ENCODE measurements at places on chromosomes 2 and 18.

DNA sequence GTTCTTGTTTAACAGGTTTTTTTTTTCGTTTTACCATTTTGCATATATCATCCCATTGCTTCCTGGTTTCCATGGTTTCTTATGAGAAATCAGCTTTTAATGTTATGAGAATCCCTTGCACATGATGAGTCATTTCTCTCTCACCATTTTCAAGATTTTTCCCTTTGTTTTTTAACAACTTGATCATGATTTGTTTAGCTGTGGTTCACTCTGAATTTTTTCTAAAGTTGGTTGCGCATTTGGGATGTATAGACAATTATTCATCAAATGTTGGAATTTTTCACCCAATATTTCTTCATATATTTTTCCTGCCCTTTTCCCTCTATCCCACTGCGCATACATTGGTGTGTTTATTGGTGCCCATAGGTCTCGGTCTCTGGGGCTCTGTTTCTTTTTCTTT is 42.4 kb upstream of the BIN1 start:
- DNase-seq: no peak

GRCh38 chr2:111134055-111134454 is 13.3 kb downstream of the BCL2L11 start:
- DNase-seq: no peak

- peak; percentile 45 for DNase-seq
Observed at GRCh38 chr2:60555066-60555782, 1.8 kb upstream of the BCL11A start.

GRCh38 chr2:66574701-66575624 is 140.0 kb downstream of the MEIS1 start:
- peak; percentile 40 for DNase-seq

- peak; percentile 11 for DNase-seq
Observed at GRCh38 chr2:138994502-138994901, 214.3 kb upstream of the NXPH2 start.

GRCh38 chr2:215900203-215900611 is 113.1 kb downstream of the MREG start:
- DNase-seq: no peak

DNA sequence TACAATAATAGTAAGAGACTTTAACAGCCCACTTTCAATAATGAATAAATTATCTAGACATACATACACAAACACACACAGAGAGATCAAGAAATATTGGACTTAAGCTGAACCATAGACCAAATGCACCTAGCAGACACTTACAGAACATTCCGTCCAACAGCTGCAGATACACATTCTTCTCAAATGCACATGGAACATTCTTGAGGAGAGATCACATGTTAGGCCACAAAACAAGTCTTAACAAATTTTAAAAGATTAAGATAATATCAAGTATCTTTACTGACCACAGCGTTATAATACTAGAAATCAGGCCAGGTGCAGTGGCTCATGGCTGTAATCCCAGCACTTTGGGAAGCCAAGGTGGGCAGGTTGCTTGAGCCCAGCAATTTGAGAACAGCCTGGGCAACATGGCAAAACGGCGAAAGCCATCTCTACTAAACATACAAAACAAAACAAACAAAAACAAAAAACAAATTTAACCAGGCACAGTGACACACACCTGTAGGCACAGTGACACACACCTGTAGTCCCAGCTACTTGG is 7.4 kb downstream of the CERKL start:
- no peak for DNase-seq

DNA sequence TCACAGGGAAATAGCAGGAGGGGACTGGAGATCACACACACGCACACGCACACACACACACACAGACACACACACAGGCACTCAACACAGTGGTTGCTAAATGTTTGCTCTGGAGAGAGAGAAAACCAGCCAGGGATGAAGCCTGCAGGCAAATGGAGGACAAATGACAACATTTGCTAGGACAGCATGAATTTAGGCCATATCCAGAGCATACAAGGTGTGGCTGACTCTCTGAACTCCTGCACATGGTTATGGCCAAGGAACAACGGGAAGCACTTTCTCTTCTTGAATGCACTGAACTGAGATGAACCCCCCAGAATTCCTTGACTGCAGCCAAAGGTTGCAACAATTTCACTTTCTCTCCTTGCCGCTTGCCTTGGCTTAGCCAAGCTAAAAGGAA is 230.0 kb upstream of the RASGRP3 start:
- DNase-seq: no peak

DNA sequence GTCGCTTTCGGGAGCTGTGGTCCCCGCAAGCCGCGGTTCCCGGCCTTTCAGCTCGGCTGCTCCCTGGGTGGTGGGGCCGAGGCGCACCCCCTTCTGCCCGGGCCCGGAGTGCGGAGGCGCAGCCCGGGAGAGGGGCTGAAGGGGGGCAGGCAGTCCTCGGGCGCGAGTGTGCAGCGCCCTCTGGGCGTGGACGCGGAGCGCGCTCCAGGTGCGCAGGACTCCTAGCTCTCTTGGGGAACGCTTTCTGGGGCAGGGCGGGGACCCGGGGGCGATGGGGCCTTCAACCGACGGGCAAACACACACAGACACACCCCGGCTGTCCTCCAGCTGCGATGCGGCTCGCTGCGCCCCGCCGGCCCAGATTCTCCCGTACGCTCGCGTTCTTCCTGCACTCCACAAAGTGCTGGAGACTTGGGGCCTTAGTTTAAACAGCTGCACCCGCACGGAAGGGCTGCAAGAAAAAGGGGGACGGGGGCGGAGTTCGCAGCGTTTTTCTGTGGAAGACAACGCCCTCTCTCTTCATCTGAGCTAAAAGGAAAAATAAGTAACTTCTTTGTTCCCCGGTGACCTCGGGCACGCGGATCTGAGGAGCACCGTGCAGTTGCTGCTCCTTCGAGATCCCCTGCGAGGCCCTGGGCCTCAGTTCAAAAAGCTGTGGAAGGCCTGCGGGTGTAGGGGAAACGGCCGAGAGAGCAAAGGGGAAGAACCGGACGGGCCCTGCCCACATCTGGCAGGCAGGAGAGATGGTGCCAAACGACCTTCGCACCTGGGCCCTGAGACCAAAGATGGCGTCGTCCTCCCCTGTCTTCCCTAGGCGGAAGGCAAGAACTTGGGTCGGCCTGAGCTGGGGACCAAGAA is 593 bp upstream of the SDC1 start:
- DNase-seq: no peak

- no peak for DNase-seq
Observed at GRCh38 chr2:3659447-3660432, 1.7 kb downstream of the ALLC start.

DNA sequence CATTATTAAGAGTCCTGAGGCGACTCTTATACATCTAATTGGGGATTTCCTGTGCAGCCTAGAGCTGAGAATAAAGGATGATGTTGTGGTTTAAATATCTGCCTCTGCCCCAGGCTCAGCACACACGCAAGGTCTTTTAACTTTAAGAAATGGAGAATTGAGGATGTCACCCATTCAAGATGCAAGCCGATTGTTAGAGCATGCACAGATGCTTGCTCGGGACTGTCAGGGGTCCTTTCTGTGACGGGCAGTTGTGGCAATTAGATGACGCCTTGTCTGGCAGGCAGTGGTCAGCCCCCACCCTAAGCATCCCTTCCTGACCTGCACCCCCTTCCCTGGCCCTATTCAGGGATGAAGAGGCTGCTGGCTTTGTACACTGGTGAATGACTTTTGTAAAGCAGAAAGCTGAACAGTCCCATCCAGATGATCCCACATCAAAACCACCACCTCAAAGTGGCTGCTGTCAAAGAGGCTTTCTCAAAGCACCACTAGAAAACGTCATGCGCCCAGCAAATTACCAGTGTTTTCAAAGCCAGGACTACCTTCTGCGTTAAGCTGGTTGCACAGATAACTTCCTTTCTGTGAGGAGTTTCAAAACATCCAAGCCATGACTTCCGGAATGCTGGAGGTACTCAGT is 23.7 kb downstream of the FAM178B start:
- DNase-seq: no peak

GRCh38 chr2:227655454-227655853 is 11.2 kb upstream of the SCYGR5 start:
- no peak for DNase-seq

DNA sequence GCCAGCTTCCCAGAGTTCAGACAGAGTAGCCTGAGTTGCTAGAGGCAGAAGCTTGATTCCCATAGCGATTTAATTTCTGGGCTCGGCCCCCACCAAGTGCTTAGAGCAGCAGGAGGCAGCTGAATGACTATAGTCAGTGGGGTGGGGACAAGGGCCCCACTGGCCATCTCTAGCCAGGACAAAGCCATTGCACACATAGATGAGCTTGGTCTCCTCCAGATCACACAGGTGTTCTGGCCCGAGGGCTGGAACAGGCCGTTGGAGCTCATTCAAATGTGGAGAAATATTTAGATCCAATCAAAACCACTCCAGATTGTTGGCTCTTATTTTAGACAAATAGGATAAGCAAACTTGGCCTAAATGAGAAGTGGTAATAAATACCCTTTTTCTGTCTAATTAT is 287.3 kb upstream of the NCKAP5 start:
- no peak for DNase-seq

DNA sequence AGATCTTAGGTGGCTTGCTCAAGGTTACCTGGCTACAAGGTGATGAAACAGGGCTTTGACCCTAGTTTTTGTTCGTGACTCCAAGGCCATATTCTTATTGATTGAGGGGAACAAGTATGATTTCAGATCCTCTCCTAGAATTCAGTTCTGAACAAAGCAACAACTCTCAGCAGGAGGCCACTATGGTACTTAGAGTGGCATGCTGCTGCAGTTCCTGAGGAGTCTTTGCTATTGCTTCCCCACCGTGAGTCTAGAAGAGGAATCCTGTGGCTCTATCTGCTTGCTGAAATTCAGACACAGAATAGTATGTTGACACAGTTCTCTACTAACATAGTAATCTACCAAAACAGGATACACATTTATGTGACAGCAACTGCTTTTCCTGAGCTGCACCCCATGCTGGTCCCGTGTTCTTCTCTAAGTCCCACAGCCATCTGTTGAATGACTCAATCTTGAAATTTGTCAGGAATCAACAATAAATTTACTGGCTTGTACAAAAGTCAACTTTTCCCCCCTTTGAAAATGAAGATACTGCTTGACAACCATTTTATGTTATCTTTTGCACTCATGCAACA is 4.1 kb downstream of the TGFBRAP1 start:
- DNase-seq: no peak

DNA sequence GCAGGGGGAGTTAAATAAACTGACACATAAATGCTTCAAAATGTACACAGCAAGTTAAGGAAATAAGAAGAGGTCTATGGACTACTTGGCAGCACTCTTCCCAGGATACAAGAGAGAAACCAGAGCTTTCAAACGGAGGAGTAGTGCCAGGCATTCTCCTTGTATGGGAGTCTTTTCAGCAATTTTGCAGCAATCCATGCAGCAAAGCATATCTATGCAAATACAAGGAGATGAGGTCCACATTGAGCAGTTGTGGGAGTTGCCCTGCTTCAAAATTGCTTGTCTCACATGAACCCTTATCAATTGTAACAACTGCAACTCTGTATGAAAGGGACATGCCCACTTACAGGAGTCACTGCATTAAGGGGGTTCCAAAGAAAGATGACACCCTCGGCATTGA is 37.8 kb downstream of the SCN9A start:
- no peak for DNase-seq

DNA sequence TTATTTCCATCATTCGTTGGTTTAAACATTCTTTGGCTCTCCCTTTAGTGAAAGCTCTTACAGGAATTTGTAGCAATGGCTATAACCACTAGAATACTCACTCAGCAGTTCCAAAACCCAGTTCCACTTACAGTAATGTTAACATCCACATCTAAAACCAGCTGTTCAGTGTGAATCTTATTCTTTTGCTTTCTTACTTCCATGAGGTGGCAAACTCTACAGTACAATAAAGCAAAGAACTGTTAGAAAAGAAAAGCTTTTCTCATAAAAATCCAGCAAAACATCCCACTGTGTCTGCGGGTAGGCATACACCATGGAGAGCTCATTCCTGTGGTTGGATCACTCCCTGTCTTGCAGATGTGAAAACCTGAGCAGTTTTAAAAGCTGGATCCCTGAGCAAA is 147.1 kb downstream of the ARHGAP28 start:
- DNase-seq: no peak

DNA sequence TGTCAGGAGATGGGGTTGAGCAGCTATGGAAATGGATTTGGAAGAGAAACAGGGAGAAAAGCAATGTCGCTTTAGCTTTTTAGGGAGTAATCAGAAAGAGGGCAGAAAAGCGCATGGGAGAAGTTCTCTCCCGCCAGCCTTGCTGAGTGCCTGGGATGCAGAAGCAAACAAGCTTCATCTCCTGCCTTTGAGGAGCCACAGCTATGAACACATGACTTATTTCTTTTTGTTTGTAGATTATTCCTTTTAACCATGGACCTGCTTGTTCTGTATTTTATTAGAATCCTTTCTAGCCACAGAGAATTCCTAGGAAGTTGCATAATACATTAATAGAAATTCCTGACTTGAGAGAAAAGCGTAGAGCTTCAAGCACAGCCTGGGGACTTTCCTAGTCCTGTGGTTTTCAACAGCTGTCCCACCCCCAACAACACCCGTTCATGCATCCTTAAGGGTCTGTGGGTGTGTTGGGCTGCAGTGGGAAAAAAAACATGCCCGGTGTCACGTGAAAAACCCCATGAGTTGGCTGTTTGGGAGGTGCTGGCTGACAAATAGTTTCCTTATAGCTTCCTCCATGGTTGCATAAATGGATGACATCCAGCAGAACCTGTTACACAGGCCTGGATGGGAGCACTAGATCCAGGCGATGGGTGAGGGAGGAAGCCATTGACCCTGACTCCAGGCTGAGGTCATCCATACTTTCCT is 14.9 kb downstream of the SLC9A4 start:
- DNase-seq: no peak

DNA sequence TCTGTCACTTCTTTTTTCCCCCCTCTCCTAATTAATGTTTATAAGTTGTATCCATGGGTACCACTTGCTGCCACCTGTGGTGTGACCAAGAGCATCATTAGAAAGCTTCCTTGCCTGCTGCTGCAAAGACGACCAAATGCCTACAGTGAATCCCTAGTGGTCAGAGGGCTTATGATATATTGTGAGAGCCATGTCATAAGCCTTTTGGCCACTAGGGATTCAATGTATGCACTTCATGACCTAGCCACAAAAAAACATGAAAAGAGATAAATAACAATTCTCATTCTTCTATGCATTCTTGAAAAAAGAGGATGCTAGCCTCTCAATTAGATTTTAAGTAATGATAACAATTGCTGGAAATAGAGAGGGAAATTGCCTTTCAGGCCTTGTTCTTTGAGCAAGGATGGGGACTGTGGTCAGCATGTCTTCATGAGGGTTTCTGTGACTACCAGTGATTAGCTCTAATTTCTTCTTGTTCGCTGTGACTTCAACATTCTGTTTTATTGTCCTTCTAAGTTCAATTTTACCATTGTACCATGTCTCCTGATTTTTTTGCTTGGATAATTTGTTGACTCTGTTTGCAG is 435.3 kb downstream of the TGIF1 start:
- no peak for DNase-seq
